Brain (organoid and tissue), 16 donors: ENCODE measurements at places on chromosomes 1 and 21.

DNA sequence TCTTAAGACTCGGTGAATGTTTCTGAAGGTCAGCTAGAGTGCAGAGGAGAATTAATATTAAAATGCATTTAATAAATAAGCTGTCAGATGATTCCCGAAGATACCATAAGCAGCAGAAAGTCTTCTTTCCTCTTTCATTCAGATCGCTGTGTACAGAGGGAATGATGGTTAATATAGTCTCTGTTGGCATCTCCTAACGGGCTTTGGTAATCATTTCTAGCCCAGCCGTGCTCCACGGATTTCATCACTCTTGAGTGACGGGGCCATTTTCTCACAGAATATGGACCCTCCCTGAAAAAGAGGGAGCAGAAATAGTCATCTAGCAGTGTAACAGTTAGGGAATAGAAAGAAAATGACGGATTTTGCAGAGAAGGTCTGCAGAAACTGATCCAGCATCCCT lies 103.1 kb downstream of the ST6GALNAC3 start:
- no peak for DNase-seq

DNA sequence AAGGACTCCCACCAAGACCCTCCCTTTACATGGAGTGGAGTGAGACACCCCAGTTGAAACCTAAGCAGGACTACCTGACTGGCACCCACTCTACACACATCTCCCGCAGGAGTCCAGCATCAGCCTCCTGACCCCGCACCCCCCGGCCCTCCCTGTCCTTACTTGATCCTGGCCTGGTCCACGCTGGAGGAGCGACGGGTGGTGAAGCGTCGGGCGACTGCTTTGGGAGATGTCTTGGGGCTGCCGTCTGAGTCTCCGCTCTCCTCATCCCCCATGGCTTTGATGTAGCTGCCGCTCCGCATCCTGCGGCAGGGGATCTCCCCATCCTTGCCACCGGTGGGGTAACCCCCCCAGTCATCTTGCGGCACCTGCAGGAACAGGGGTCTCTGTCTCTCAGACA lies 29.5 kb downstream of the DLGAP3 start:
- no peak for DNase-seq

DNA sequence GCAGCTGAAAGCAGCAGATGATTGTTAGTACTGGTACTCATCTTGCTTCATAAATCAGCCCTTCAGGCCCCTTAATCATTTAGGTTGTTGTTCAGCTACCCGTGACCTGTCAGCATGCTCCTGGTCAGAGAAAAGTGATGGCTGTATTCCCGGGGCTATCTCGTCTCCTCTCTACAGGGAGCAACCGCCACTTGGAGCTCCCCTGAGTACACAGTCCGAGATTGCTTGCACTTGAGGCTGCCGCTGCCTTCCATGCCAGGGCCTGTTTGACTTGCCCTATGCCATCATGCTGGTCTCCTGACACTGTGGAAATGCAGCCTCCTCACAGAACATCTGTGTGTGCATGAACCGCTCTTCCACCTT lies 97.5 kb downstream of the SPATA46 start:
- no peak for DNase-seq

DNA sequence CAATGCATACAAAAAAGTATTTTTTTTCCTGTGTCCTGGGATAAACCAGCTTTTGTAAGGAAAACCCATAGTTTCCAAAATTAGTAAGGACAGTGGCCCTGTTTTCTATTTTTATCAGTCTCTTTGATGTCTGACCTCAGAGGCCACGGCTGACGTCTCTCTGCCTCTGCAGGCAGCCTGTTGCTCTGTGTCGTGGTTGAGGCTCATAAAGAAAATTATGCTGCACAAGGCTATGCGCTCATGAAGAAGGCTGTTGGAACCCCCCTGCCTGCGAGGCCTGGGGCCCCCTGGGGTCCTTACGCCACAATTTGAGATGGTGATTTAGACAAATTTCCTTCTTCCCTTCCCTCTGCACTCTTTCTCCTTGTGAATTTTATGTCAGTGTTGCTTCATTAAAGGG lies 48.9 kb downstream of the AGPAT3 start:
- DNase-seq = no peak

DNA sequence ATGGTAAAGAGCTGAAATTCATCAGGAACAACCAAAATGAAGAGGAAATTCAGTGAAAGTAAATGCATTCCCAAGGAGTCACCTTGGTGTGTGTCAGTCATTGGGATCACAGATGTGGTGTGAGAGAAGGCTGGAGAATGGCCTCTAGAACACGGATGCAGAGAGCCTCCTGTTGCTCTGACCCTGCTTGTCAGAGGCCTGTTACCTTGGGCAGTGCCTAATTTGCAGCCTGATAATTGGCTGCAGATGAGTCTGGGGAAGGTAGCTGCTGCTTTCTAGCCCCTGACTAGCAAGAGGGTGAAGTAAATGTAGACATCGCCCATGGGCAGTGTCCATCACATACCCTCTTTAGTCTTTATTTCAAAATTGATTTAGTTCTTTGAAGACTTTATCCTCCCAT lies 3.3 kb downstream of the GCSAML start:
- no peak for DNase-seq

DNA sequence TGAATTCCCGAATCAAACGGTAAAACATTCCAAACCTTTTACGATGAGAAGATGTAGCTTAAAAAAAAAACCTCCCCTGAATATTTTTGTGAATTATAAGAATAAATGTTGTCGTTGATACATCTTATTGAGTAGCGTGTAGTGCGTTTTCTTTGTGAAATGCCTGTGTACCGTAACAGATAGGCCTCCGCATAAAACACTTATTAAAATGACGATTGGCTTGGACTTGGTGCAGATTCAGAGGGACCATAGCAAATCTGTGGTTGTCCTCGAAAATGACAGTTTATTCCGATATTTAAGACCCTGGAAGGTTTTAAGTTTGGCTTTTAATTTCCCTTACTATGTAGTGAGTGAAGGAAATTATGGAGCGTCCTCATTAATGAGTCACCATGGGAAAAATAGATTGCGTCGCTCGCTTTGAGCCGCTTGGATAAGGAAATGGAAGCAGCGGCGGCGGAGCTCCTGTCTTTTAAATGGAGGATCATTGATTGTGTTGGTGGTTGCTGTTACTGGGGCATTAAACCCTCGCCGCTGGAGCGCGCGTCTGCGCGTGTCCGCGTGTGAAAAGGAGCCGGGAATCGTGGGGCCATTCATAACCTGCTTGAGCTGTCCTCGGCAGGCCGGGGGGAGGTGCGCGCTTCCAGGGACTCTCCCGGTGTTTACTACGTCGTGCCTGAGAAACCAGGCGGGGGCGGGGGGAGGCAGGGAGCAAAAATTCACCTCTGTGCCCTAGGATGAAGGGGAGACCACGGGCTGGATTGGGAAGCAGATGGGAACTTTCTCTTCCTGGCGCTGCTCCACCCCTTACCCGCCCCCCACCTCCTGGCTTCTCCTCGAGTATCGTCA lies 1.6 kb downstream of the SPEN start:
- DNase-seq = peak; percentile 96

DNA sequence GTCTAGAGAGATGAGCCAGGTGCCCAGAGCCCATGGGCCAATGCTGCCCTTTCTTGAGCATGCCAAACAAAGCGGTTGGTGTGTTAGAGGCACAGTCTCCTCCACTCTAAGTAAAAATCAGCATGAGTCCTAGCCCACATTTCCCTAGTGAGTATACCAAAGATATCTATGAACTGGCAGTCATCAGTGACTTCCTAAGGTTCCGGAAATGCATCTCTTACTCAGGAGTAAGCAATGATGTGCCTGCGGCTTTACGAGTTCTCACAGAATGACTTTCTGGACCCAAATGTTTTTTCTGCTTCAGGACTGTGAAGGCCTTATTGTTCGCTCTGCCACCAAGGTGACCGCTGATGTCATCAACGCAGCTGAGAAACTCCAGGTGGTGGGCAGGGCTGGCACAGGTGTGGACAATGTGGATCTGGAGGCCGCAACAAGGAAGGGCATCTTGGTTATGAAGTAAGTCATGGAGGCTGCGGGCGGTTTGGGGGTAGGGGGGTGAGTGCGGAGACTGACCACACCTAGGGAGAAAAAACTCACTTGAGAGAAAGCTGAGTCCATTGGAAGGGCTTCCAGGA lies 9.2 kb downstream of the PHGDH start:
- DNase-seq = no peak

GRCh38 chr1:184284900-184285299 lies 101.9 kb upstream of the C1orf21 start:
- DNase-seq = no peak

- no peak for DNase-seq
These were observed 9.1 kb downstream of the ABCA4 start for GRCh38 chr1:94111879-94112278.

- DNase-seq = no peak
These were observed 584.0 kb upstream of the TMPRSS15 start for GRCh38 chr21:18987520-18988026.

DNA sequence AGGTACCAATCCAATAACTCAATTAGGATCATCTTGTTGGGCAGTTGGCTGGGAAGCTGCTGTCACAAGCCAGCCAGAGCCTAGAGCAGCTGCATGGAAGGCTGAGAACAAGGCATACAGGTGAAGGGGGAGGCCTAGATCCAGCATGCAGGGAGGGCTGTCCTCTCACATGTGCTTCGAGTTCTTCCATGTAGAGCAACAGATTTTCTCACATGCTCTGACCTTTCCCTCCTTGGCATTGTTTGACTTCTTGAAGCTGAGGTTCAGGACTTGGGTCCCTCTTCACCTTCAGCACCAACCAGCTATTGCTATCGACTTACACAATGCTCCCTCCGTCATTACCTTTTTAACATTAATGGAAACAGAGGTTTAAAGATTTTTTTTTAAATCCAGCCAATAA lies 257.7 kb downstream of the ATG4C start:
- no peak for DNase-seq

GRCh38 chr1:103160281-103160680 lies 52.0 kb upstream of the COL11A1 start:
- DNase-seq = no peak

DNA sequence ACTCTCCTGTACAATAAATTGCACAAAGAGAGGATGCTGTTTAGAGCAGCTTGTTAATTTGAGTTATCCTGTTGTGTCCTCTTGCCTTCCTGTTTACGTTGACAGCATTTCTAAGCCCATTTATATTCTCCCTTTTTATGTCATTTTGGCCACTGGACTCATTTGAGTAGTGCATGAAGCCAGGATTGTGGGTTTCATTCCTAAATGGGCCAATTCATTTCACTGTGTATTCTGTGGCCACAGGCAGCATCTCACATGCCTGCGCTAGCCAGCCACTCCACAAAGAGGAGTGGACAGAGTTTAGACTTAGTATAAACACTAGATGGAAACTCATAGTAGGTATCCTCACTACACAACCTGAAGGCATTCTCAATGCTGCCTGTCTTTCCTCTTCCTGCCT lies 73.4 kb downstream of the DTL start:
- DNase-seq = no peak

DNA sequence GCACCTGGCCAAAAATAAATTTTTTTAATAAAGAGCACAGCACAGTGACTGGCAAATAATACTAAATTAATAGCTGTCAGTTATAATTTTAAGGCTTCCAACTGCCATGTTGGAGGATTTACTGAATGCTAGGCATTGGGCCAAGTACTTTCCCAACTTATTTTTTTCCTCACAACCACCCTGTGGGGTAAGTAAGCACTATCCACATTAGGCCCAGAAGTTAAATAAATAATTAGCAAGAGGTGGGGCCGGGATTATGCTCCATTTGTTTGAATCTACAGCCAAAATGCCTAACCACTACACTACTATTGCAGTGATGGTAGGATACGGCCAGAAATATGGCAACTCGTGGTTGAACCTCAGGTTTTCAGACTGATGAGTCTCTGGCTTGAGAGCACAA lies 4.6 kb upstream of the TRNAU1AP start:
- DNase-seq = no peak

DNA sequence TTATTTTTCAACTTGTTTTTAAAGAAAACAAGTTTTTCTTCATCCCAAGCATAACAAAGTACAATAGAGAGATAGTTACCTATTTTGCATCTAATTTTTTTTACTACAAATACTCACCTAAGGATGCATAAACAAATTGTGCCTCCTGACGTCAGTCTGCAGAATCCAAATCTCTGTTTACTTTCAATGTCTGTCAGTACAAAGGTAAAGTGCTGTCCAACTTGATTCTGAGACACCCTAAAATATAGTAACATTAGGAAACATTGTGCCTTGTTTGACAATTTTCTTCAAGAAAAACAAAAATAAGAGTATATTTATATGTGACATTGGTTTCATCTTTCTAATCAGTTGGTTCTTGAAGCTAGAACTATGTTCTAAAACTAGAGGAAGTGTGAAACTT lies 103.4 kb downstream of the DENND1B start:
- no peak for DNase-seq

- no peak for DNase-seq
These were observed 67.6 kb downstream of the MTR start for GRCh38 chr1:236862615-236863211.

- DNase-seq = no peak
These were observed 90.1 kb upstream of the DIRAS3 start for GRCh38 chr1:68140536-68140935.

DNA sequence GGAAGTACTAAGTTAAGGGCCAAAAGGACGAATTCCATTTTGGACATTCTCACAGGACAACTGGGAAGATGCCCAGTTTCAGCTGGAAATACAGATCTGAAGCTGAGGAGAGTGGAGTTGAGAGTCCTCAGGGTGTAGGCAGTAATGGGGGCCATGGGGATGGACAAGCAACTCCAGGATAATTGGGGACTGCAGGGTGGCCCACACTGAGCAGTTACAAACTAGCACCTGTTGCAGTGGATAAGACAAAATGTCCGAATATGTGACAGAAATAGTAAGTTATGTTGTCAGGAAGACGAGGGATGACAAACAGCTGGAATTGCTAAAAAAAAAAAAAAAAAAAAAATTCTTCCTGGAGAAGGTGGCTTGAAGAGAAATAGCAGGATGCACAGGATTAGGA lies 34.6 kb upstream of the KANK4 start:
- DNase-seq = no peak

- DNase-seq = peak; percentile 65
These were observed 19.6 kb downstream of the TMCC2 start for GRCh38 chr1:205247130-205247921.

- no peak for DNase-seq
These were observed 7.2 kb downstream of the APCS start for GRCh38 chr1:159594625-159595405.

GRCh38 chr1:161080441-161081405 lies 8.6 kb downstream of the NECTIN4 start:
- no peak for DNase-seq

DNA sequence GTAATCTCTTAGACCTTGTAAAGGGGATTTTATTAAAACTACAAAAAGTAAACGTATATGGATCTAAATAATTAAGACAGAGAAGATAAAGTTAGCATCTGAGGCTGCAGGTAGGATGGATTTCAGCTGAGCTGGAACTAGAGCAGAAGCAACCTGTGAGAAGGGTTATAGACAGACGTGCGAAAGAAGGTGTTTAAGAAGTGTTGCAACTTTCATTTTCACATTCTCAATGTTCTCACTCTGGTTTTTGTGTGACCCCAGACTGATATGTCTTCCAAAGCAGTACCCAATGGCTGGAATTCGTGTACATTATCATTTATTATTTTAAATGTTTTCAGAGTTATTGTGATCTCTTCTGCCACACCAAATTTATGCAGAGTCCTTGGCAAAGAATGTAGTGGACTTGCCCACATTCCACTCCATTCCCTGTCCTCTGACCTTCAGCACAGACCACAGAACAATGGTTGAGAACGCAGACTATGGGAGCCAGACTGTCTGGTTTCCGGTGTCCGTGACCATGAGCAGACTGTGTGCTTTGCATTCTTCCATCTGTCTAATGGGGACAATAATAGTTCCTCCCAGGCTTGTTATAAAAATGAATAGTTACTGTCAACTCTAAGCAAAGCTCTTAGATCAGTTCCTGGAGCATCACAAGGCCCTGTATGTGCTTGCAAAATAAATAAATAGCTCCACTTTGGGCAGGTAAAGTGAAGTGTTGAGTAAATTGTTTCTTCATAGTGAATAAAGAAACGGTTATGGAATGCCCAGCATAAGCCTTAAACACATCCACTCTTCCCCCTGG lies 140.6 kb upstream of the SAMSN1 start:
- DNase-seq = no peak
